ENCODE measurements at places on chromosomes 6 and 20.

- no peak for DNase-seq
These were observed 31.6 kb upstream of the CENPW start for GRCh38 chr6:126308362-126308761.

- no peak for DNase-seq
These were observed 63.7 kb downstream of the CTNNBL1 start for GRCh38 chr20:37757550-37757949.

GRCh38 chr6:34484899-34485298 is 19.0 kb downstream of the PACSIN1 start:
- DNase-seq = no peak

DNA sequence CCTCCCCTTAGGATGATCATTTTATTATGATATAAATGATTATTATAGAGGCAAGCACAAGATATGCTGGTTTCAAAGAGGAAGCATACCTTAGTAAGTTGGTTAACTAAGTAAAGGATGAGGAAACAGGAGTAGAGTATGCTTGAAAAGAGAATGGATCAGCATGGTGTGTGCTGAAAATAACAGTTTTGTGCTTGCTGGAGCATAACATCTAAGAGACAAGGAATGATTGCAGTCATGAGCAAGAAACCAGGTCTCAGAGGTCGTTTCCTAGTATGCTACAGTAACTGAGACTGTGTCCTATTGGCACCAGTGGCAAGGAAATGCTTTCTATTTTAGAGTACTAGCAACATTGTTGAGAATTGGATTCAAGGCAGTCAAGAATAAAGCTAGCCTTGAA is 34.1 kb downstream of the CDC40 start:
- DNase-seq = no peak

GRCh38 chr20:48143435-48144081 is 358.3 kb upstream of the SULF2 start:
- no peak for DNase-seq

DNA sequence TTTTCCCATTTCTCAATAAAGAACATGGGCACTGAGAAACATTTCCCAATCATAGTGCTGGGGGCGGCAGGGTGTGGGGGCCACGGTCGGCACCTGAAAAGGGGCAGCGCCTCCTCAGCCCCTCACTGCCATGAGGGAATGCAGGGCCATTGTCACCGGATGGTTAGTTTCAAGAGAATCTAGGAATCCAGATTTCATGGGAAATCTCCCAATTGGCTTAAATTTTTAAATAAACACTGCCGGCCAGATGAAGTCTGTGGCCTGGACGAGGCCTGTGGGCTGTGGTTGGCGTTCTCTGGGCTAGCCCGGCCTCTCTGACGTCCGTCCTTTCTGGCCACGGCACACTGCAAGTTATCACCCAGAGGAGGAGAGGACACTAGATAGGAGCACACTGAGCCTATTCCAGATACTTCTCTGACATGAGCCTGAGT is 25.6 kb downstream of the MANBAL start:
- peak; percentile 88 for DNase-seq

- DNase-seq = no peak
These were observed 52.4 kb upstream of the BLCAP start for GRCh38 chr20:37580069-37580468.

DNA sequence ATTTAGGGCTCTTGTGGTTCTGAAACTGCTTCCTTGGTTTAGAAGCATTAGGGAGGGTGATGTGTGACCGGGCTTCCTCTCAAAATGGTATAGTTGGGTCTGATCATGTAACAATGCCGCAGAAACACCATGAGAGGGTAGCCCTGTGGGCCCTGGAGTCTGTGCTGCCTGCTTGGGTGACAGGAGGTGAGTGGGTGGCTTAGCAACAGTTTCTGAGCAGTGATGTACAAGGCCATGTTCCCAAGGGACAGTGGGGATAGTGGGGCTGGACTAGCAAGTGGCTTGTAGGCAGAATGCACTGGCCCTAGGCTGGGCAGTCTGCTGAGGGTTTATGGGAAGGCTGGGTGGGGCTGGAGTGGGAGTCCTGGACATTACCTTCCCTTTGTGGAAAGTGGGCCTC is 106.9 kb upstream of the MYL9 start:
- DNase-seq = no peak

GRCh38 chr6:106757267-106757666 is 127.9 kb downstream of the QRSL1 start:
- no peak for DNase-seq

GRCh38 chr20:62607366-62608217 is 34.7 kb upstream of the SLCO4A1 start:
- no peak for DNase-seq

DNA sequence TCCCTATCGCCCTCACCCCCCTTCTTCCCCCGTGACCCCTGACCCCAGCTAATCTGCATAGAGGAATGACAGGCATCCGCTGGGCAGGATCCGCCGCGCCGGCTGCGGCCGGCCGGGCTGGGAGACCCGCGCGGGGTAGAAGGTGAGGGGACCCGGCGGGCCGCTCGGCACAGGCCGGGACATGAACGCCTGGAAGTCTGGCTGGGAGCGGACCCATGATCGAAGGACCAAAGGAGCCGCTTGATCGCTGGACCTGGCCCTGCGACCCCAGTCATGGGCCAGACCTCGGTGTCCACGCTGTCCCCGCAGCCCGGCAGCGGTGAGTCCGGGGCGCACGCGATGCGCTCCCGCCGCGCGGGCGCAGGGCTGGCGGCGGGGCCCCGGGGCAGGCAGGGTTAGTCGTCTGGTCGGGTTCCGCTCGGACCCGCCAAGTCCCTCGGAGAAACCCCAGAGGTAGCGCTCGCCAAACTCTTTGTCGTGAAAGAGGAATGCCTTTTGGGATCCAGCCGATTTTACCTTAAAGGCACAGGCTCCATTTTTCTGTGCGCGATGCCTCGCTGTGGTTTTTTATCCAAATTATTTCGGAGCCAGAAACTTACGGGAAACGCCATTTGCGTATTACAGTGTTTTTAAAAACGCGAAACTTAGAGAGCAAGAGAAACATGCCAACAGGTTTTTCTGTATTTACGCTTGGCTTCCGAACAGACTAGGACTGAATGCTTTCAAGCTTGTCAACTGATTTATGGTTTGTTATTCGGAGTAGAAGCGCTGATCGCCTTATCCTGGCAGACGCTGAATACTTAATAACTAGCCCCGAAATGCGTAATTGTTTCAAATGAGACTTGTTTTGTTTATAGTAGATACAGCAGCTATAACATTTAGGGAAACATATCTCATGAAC is at the start of gene PHACTR2:
PHACTR2 (plus strand) TSS at position 75 of the 901 bp plus-strand sequence; CDS start at position 274, 199 bp downstream.
- DNase-seq = peak; percentile 85

DNA sequence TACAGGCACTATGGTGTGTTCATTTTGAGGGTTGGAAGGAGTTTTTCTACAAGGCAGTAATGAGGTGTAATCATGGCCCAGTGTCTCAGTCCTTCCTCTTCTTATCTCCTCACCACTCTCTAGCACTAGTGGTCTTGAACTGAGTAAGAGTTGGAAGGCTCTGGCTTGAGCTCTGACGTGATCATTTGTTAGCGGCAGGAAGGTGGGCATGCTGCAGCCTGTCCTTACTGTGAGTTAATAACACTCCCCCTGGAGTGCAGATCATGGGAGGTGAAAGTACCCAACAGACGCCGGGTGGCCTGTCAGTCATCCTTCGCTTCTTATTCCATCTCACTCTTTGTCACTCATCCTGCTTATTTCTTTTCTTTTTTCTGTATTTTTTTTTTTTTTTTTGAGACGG is 356.9 kb downstream of the CDKAL1 start:
- DNase-seq = no peak

DNA sequence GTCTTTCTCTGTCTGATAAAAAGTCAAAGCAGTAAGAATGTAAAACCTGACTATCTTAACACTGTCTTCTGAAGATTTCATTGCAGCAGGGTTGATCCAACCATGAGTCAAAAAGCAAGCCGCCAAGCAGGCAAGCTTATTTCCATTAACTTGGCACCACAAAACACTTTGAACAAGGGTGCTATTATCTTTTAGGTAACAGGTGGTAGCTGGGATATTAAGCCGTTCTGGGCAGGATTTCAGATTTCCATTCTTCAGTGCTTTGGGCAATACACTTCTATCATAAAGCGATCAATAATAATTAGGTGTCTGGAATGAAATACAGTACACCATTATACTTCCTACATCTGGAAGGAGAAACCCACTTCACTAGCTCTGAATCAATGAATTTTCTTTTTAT is 181.9 kb downstream of the TBC1D7 start:
- DNase-seq = no peak

- no peak for DNase-seq
These were observed 496.3 kb downstream of the CDH26 start for GRCh38 chr20:60454491-60454890.

DNA sequence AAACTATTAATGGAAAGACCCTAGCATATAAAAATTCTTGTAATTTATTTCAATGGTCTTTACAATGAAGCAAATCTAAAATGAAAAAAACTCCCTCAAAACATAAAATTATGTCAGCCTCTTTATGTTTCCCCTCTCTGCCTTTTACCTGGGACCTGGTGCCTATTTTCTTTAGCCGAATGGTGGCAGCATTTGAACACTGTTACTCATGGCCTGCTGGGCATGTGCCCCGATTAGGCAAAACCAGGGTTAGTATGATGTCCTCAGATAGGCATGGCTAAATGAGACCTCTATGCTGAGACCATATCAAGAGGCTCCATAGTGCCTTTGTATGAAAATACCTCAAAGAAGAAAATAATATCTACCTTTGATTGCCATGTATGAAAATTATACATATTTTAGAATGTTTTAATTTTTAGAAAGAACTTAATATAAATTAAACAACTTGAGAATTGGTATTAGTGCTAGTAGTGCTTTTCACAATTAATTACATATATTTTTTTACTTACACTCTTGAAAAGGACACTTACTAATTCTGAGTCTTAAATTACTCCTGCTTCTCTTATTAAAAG is 22.5 kb upstream of the C6orf58 start:
- peak; percentile 24 for DNase-seq

DNA sequence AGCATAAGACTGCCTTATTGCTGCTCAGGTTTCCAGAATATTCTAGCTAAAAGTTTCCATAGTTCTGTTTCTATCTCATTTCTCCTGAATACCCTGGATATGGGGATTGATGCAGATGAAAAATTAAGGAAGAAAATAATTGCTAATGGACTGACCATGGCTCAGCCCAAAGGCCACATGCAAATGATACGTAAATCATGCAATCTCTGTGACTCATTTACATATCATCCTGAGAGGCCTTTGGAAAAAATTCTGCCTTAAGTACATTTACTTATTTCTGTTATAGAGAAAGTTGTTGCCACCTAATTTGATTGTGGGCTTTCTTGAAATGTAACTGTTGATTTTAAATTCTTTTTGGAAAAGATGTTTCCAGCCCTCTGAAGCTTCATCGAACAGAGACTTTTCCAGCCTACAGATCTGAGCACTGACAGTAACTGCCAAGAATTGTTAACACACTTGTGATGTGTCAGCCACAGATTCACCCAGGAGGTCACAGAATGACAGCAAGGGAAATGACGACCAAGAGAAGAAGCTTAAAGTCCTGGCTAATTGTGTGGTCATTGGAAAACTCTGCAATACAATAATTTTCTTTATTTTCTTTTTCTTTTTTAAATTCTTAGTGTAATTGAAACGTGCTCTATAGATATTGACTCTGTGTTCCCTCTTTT is 174.8 kb downstream of the DOK5 start:
- peak; percentile 10 for DNase-seq

DNA sequence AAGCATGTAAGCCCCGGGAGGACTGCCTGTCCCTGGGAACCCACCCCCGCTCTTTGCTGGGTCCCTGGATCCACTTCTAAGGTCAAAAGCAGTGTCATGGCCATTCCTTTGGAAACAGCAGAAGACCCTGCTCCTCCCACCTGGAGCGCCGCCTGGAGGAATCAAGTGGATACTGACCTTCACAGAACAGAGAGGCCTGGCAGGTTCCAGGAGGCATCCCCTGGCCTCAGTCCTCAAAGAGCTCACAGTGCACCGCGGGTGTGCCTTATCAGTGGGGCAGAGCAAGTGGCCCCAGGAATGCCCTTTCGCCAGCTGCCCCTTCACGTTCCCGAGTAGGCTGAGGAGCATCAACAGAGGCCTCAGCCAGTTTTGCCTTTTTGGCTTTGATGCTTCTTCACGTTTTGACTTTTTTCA is 11.1 kb upstream of the SLC4A11 start:
- DNase-seq = no peak

DNA sequence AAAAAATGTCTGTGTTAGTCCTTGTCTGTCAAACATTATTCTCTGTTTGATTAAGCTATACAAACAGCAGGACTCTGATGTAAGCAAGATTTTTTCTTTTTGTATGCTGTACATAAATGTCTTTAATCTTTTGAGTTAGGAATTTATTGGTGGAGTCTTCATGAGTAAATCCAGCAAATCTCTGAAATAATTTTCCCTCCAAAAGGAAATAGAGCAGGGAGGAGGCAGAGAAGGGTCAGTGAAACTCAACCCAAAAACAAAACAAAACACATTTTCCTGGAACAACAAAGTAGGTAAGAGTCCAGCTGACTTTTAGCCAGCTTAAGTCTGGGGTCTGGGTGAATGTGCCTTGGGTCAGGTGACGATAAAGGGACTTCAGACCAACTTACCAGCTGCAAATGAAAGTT is 113.7 kb downstream of the FOXA2 start:
- DNase-seq = no peak

DNA sequence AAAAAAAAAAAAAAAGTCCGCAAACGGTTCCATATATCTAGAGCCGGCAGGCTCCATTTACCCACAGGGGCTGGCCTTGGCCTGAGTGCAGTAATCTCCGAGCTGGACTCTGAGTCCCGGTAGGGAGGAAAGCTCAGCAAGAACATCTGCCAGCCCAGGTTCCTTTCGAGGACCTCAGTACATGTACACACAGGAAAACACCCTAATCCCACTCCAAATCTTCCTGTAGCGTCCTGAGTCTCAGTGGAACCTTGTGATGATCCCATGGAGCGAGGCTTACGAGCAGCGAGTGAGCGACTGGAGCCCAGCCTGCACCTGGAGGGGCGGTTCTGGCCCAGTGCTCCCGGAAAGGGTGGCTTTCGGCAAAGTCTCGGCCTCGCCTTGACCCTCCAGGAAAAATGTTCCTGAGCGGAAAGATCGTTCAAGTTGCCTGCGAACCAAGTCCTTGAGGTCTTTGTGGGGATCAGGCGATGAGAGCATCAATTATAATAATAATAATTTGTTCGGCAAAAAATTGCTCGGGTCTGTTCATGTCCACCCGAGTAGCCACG is 32.1 kb downstream of the PRSS16 start:
- DNase-seq = no peak

Data from AG08396 (cell line).